ENCODE measurements at places on chromosomes 7 and 10. TPM values are rescaled to one million over a fixed set of nuclear protein-coding genes. Genes with fewer than 3 reads are reported as not detected.

UPK3B gene
- total RNA-seq = not detected

BRAT1 gene
- 15.1 TPM for total RNA-seq

SLC16A9 gene
- 3.0 TPM for total RNA-seq

OPALIN gene
- total RNA-seq = 0.16 TPM

- H3K27ac ChIP-seq = peak overlapping the region; percentile 55
- no peaks in the 10 kb centered on the region for H3K36me3 ChIP-seq
- peaks cover 5% of the 10 kb centered on the region for H3K4me1 ChIP-seq
- H3K4me3 ChIP-seq = no peak overlapping the region
These were observed 14.5 kb downstream of the SH2D4B start for GRCh38 chr10:80552151-80552646.

STEAP4 gene
- 7.2 TPM for total RNA-seq

STEAP2 gene
- 9.9 TPM for total RNA-seq

DNA sequence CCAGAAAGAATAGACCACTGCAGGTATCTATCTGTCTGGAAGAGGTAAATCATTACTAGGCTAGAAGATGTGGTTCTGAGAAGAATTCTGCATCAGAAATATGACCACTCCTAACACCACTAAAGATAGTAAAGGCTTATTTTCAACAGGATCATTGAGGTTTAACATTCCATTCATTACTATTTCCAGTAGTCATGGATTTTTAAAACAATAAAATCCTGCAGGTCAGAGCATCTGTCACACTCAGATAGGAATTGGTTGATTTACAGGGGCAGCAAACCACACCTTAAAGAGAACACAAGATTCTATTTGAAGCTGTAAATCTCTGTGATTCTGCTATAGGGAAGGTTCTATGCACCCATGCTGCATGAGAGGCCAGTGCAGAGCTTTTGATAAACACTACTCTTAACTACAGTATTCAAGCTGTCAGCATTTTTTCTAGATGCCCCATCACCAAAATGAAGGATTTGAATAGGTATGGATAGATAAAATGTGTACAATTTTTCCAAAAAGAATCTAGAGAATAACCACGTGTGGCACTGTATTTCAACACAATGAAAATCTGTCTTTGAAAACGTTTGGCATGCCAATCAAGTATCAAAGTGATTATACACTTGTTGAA lies 14.6 kb downstream of the LRRC17 start:
- DNase-seq = no peak
- no peaks in the 10 kb centered on the region for H3K4me1 ChIP-seq
- H3K27ac ChIP-seq = no peak overlapping the region
- H3K27me3 ChIP-seq = no peaks in the 10 kb centered on the region
- H3K36me3 ChIP-seq = no peaks in the 10 kb centered on the region

- H3K4me1 ChIP-seq = no peaks in the 10 kb centered on the region
- H3K27me3 ChIP-seq = no peaks in the 10 kb centered on the region
- no peaks in the 10 kb centered on the region for H3K36me3 ChIP-seq
- DNase-seq = no peak
These were observed 72.4 kb upstream of the CAPZA2 start for GRCh38 chr7:116790025-116790424.

- peak overlapping the region; percentile 10 for H3K27ac ChIP-seq
- DNase-seq = no peak
- H3K36me3 ChIP-seq = no peaks in the 10 kb centered on the region
- H3K4me1 ChIP-seq = peaks cover 25% of the 10 kb centered on the region
- H3K4me3 ChIP-seq = no peak overlapping the region
These were observed 30.0 kb upstream of the SLF2 start for GRCh38 chr10:100882671-100883311.

GRCh38 chr7:40134428-40135316 lies at the start of the genes MPLKIP and SUGCT:
Gene MPLKIP (minus strand): TSS chr7:40134622. CDS start chr7:40134567, 55 bp downstream.
Gene SUGCT (plus strand): TSS chr7:40135005.
- peak within 1 kb of the TSS; percentile 94 for H3K4me3 ChIP-seq
- peaks cover 6% of the 10 kb centered on the region for H3K36me3 ChIP-seq
- DNase-seq = peak; percentile 88

GRCh38 chr10:19048489-19048888 lies at the start of gene MALRD1:
Gene MALRD1 (plus strand): TSS chr10:19048801. CDS start chr10:19048939, 138 bp downstream.
- H3K27ac ChIP-seq = no peak within 1 kb of the TSS
- H3K4me1 ChIP-seq = no peaks in the 10 kb centered on the region
- H3K27me3 ChIP-seq = no peaks in the 10 kb centered on the region
- DNase-seq = no peak

SFMBT2 gene
- total RNA-seq = 3.7 TPM

ECHDC3 gene
- total RNA-seq = 102 TPM

LLCFC1 gene
- not detected for total RNA-seq

DNA sequence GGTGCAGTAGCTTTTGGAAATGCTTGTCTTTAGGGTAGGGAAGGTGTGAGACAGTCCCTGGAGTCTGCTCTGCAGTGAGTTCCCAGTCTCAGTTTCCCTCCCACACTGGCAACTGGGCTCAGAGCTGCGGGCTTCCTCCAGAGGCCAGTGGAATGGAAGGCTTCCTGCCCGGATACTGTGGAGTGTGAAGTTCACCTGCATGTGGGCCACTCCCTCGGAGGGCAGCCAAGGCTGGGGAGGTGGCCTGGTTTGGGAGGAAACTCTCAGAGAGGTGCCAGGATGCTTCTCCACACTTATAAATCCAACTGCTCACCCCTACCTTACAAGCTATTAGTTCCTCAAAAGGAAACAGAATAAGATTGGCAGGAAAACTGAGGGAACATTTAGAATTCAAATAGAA lies 18.1 kb upstream of the UBE2H start:
- H3K4me1 ChIP-seq = peaks cover 4% of the 10 kb centered on the region
- no peaks in the 10 kb centered on the region for H3K36me3 ChIP-seq
- no peak overlapping the region for H3K27ac ChIP-seq
- DNase-seq = no peak
- no peaks in the 10 kb centered on the region for H3K27me3 ChIP-seq

- H3K27ac ChIP-seq = no peak overlapping the region
- H3K36me3 ChIP-seq = no peaks in the 10 kb centered on the region
- DNase-seq = no peak
- H3K4me3 ChIP-seq = no peak overlapping the region
- peaks cover 6% of the 10 kb centered on the region for H3K4me1 ChIP-seq
These were observed 146.5 kb downstream of the ALOX5 start for GRCh38 chr10:45520476-45520875.

TMEM248 gene
- 55.2 TPM for total RNA-seq

- H3K27me3 ChIP-seq = no peaks in the 10 kb centered on the region
- DNase-seq = no peak
- H3K27ac ChIP-seq = no peak overlapping the region
- H3K4me1 ChIP-seq = no peaks in the 10 kb centered on the region
- no peaks in the 10 kb centered on the region for H3K36me3 ChIP-seq
These were observed 206.3 kb downstream of the FANK1 start for GRCh38 chr10:126102636-126103035.

FAM25C gene
- not detected for total RNA-seq

CFAP46 gene
- 1.1 TPM for total RNA-seq

DNA sequence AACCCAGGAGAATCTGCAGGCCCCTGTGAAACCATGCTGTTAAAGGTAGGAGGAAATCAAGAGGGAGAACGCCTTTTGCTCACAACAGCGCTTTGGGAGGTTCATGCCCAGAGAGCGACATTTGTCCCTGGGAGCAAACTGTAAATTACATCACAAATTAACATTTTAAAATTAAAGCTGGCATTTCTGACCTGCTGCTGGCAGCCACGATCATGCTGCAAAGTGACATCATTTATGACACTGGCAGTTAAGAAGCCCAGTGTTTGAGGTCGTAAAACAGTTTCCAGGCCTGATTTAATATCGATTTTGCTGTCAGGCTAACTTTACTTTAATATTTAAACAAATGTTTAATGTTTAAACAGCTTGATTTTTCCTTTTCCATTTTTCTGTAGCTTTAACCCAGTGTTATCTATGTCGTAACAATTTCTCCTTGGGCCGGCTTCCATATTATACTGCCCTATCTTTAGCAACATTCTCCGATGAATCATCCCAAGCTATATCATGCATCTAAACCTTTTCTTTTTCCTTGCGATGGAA lies 86.5 kb upstream of the NPVF start:
- H3K4me1 ChIP-seq = no peaks in the 10 kb centered on the region
- no peak overlapping the region for H3K4me3 ChIP-seq
- no peak overlapping the region for H3K27ac ChIP-seq
- no peaks in the 10 kb centered on the region for H3K27me3 ChIP-seq
- H3K36me3 ChIP-seq = no peaks in the 10 kb centered on the region

RBP3 gene
- total RNA-seq = not detected

DNA sequence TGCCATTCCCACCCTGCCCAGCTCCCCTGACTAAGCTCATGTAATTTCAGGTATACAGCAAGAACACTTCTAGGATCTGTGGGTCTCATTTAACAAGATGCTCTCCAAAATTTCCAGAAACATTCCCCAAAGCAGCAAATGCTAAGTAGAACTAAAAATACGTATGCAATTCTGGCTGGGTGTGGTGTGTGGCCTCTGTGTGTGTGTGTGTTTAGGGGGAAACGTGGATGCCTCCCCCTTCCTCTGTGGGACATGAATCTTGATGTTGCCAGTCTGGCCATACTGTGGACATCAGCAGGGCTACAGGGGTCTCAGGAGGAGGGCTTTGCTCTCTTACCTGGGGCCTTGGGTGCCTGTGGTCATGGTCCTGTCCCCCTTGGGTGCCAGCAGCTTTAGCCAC lies 18.4 kb downstream of the EMX2 start:
- no peak for DNase-seq
- peaks cover 47% of the 10 kb centered on the region for H3K27me3 ChIP-seq
- H3K4me1 ChIP-seq = no peaks in the 10 kb centered on the region
- H3K4me3 ChIP-seq = no peak overlapping the region
- no peak overlapping the region for H3K27ac ChIP-seq
- no peaks in the 10 kb centered on the region for H3K36me3 ChIP-seq

MYL7 gene
- 2,377 TPM for total RNA-seq

GRCh38 chr7:101818287-101819071 lies 1.1 kb downstream of the CUX1 start:
- H3K4me1 ChIP-seq = peaks cover 5% of the 10 kb centered on the region
- H3K36me3 ChIP-seq = no peaks in the 10 kb centered on the region
- H3K27me3 ChIP-seq = no peaks in the 10 kb centered on the region
- H3K4me3 ChIP-seq = peak overlapping the region; percentile 91

GRCh38 chr10:49379596-49380410 lies 16.1 kb downstream of the DRGX start:
- DNase-seq = no peak
- H3K27ac ChIP-seq = no peak overlapping the region
- H3K36me3 ChIP-seq = no peaks in the 10 kb centered on the region
- no peaks in the 10 kb centered on the region for H3K27me3 ChIP-seq
- H3K4me3 ChIP-seq = no peak overlapping the region
- H3K4me1 ChIP-seq = no peaks in the 10 kb centered on the region

PAX2 gene
- not detected for total RNA-seq

DNA sequence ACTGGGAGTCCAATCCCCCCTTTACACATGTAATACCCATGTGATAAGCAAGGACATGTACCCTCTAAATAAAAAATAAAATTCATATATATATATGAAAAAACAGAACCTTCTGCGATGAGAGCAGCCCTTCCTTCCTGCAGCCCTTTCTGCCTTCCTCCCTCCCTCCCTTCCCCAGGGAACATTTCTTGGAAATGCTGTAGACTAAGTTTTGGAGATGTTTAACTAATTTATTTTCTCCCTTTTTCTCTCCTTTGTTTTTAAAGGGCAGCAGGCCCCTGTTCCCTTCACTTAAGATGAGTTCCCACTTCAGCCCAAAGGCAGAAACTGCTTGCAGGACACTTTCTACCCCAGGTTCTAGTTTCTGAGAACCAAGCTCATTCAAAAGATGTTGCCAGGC lies 179.2 kb downstream of the FRMD4A start:
- H3K27me3 ChIP-seq = no peaks in the 10 kb centered on the region
- no peaks in the 10 kb centered on the region for H3K4me1 ChIP-seq
- no peaks in the 10 kb centered on the region for H3K36me3 ChIP-seq
- H3K4me3 ChIP-seq = no peak overlapping the region
- DNase-seq = no peak

FLNC gene
- total RNA-seq = 1,366 TPM

- peak; percentile 20 for DNase-seq
- H3K36me3 ChIP-seq = no peaks in the 10 kb centered on the region
- no peaks in the 10 kb centered on the region for H3K27me3 ChIP-seq
- no peak overlapping the region for H3K4me3 ChIP-seq
These were observed 166.8 kb downstream of the SORCS1 start for GRCh38 chr10:106997721-106998120.

- no peak for DNase-seq
- H3K4me3 ChIP-seq = no peak overlapping the region
- H3K36me3 ChIP-seq = no peaks in the 10 kb centered on the region
- H3K27ac ChIP-seq = no peak overlapping the region
These were observed 393.8 kb upstream of the PRKCQ start for GRCh38 chr10:6973899-6974298.

- H3K27ac ChIP-seq = peak overlapping the region; percentile 93
- no peaks in the 10 kb centered on the region for H3K27me3 ChIP-seq
- H3K4me1 ChIP-seq = peaks cover 56% of the 10 kb centered on the region
- DNase-seq = no peak
- H3K4me3 ChIP-seq = peak overlapping the region; percentile 96
These were observed 1.8 kb downstream of the CALU start for GRCh38 chr7:128740996-128741395.

DNA sequence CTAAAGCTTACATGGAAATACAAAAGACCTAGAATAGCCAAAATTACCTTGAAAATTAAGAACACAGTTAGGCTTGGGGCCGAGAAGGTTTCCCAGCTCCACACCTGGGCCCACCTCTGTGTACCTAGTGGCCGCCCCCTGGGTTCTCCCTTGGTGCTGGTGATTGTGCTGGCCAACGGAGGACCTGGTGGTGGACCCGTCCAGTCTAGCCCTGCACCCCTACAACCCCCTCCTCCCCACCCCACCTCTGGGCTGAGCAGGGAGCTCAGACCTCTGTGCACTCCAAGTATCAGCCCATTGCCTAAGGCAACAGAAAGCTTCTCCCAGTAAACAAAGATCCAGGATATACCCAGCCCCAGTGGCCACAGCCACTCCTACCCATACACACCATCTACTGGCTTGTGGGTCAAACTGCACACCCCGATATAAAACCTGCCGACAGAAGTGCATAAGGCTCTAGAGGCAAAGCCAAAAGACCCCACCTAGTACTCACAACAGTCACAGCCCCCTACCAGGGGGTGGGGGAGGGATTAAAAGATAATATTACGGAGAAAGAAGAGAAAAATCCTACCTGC lies 105.0 kb upstream of the DIP2C start:
- no peak overlapping the region for H3K4me3 ChIP-seq
- no peaks in the 10 kb centered on the region for H3K27me3 ChIP-seq
- peaks cover 5% of the 10 kb centered on the region for H3K4me1 ChIP-seq
- no peaks in the 10 kb centered on the region for H3K36me3 ChIP-seq
- no peak overlapping the region for H3K27ac ChIP-seq
- DNase-seq = no peak

GRCh38 chr7:37943905-37944736 lies 23.7 kb downstream of the EPDR1 start:
- no peak overlapping the region for H3K4me3 ChIP-seq
- peak overlapping the region; percentile 54 for H3K27ac ChIP-seq
- DNase-seq = no peak
